Breast epithelium (tissue), 4 donors: ENCODE measurements at places on chromosomes 11 and 22. TPM values are rescaled to one million over a fixed set of nuclear protein-coding genes. Genes with fewer than 3 reads are reported as not detected.

ZBTB3 gene
- 5.9 TPM for total RNA-seq

LRRC74B gene
- not detected for total RNA-seq

PLAAT4 gene
- total RNA-seq: 13.9 TPM

MPPED2 gene
- 8.5 TPM for total RNA-seq

SEC14L2 gene
- 45.7 TPM for total RNA-seq

LIF gene
- 1.6 TPM for total RNA-seq

DNA sequence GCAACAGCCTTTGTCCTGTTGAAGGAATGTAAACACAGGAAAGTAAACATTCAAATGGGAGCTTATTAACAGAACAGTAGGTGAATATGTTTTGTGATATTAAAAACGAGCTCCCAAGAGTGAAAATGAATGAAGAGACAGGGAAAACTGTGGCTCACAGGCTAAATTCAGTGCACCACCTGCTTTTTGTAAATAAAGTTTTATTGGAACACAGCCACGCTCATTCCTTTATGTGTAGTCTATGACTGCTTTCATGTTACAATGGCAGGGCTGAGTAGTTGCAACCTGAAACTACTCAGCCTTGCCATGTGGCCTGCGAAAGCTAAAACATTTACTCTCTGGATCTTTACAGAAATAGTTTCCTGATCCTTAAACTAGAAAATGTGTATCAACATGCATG is 136.9 kb downstream of the MYO18B start:
- no peak overlapping the region for H3K27ac ChIP-seq
- H3K36me3 ChIP-seq: no peaks in the 10 kb centered on the region
- DNase-seq: no peak
- no peak overlapping the region for H3K4me3 ChIP-seq
- no peaks in the 10 kb centered on the region for H3K27me3 ChIP-seq

GRCh38 chr11:63621071-63621470 is 6.8 kb upstream of the PLAAT3 start:
- peak overlapping the region; percentile 27 for H3K27ac ChIP-seq
- H3K36me3 ChIP-seq: no peaks in the 10 kb centered on the region
- peaks cover 6% of the 10 kb centered on the region for H3K4me1 ChIP-seq
- H3K27me3 ChIP-seq: no peaks in the 10 kb centered on the region
- no peak overlapping the region for H3K4me3 ChIP-seq

GRCh38 chr22:40377931-40378330 is 7.5 kb downstream of the SGSM3 start:
- H3K27ac ChIP-seq: no peak overlapping the region
- no peaks in the 10 kb centered on the region for H3K4me1 ChIP-seq
- no peak overlapping the region for H3K4me3 ChIP-seq
- H3K27me3 ChIP-seq: no peaks in the 10 kb centered on the region

GRCh38 chr11:67024410-67024809 is 1.5 kb downstream of the SYT12 start:
- no peak for DNase-seq
- H3K27me3 ChIP-seq: peaks cover 3% of the 10 kb centered on the region
- H3K4me3 ChIP-seq: peak overlapping the region; percentile 82
- H3K36me3 ChIP-seq: no peaks in the 10 kb centered on the region
- peaks cover 11% of the 10 kb centered on the region for H3K4me1 ChIP-seq

GRCh38 chr11:112555491-112556364 is 295.1 kb upstream of the PLET1 start:
- no peak overlapping the region for H3K27ac ChIP-seq
- no peaks in the 10 kb centered on the region for H3K36me3 ChIP-seq
- H3K27me3 ChIP-seq: no peaks in the 10 kb centered on the region
- no peak overlapping the region for H3K4me3 ChIP-seq
- no peak for DNase-seq

DNA sequence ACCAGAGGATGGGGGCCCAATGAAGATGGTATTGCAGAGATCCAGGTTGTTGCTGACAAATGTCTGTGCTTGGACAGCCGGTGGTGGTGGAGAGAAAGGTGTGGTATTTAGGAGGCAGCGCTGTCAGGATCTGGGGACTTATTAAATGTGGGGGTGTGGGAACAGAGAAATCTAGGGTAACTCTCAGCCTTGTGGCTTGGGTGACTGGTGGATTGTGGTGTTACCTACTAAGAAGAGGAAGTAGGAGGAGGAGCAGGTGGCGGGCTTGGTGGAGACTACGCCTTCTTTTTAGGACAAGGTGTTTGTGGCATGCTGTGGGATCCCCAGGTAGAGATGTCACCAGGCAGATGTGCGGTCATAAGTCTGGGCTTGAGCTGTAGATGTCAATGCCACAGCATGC is 144.0 kb downstream of the GRIK4 start:
- no peak overlapping the region for H3K27ac ChIP-seq
- H3K36me3 ChIP-seq: no peaks in the 10 kb centered on the region
- no peak overlapping the region for H3K4me3 ChIP-seq
- H3K27me3 ChIP-seq: no peaks in the 10 kb centered on the region

- DNase-seq: no peak
- no peak overlapping the region for H3K4me3 ChIP-seq
- no peaks in the 10 kb centered on the region for H3K4me1 ChIP-seq
- H3K27ac ChIP-seq: no peak overlapping the region
- no peaks in the 10 kb centered on the region for H3K27me3 ChIP-seq
- no peaks in the 10 kb centered on the region for H3K36me3 ChIP-seq
Measured at GRCh38 chr11:116376054-116376453, 396.7 kb downstream of the BUD13 start.

- no peaks in the 10 kb centered on the region for H3K27me3 ChIP-seq
- no peak overlapping the region for H3K4me3 ChIP-seq
- no peak for DNase-seq
- no peaks in the 10 kb centered on the region for H3K36me3 ChIP-seq
- peak overlapping the region; percentile 91 for H3K27ac ChIP-seq
- H3K4me1 ChIP-seq: peaks cover 47% of the 10 kb centered on the region
Measured at GRCh38 chr11:75347781-75348566, 3.5 kb downstream of the ARRB1 start.

DNA sequence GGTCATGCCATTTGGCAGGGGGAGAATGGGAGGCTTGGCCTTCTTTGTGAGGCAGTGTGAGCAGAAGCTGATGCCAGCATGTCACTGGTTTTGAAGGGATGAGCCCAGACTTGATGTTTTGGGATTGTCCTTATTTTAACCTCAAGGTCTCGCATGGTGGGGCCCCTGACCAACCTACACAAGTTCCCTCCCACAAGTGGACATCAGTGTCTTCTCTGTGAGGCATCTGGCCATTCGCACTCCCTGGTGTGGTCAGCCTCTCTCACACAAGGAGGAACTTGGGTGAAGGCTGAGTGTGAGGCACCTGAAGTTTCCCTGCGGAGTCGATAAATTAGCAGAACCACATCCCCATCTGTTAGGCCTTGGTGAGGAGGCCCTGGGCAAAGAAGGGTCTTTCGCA is 59.8 kb downstream of the TIMP3 start:
- H3K36me3 ChIP-seq: no peaks in the 10 kb centered on the region
- no peaks in the 10 kb centered on the region for H3K27me3 ChIP-seq
- H3K27ac ChIP-seq: no peak overlapping the region
- DNase-seq: no peak
- H3K4me3 ChIP-seq: no peak overlapping the region
- no peaks in the 10 kb centered on the region for H3K4me1 ChIP-seq

DNA sequence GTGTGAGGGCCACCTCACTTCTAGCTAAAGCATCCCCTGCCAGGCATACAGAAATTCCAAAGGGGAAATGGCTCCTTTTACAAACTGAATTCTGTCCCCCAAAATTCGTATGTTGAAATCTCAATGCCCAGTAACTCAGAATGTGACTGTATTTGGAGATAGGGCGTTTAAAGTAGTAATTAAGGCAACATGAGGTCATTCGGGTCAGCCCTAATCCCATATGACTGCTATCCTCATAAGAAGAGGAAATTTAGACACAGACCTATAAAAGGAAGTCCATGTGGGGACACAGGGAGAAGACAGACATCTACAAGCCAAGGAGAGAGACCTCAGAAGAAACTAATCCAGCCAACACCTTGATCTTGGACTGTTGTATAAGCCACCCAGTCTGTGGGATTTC is 119.1 kb downstream of the CHST1 start:
- no peak overlapping the region for H3K4me3 ChIP-seq
- no peak overlapping the region for H3K27ac ChIP-seq
- no peaks in the 10 kb centered on the region for H3K27me3 ChIP-seq
- no peaks in the 10 kb centered on the region for H3K36me3 ChIP-seq
- no peak for DNase-seq

DNA sequence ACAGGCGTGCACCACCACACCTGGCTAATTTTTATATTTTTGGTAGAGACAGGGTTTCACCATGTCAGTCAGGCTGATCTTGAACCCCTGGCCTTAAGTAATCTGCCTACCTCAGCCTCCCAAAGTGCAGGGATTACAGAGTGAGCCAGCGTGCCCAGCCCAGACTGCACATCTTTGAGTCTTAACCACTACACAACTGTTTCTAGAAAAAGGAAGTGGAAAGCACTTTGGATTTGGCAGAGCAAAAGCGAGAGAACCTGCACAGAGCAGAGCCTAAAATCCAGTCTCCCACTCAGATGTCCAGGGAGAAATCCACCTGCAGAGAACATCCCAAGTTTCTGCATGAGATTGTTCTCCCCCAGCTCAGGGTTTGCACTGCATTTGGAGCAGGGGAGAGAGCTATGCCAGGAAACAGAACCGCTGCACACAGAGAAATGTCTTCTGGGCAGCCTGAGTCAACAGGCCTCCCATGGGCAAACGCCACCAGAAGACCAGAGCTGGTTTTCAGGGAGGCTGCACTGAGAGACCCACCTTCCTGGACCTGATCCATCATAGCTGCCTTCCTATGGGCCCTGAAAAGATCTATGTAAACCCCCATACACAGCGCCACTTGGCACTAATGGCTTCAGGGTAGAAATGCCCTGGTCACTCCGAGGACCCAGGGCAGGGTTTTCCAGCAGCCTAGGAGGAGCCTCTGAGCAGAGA is 54.0 kb downstream of the RPUSD4 start:
- H3K4me3 ChIP-seq: no peak overlapping the region
- H3K27ac ChIP-seq: no peak overlapping the region
- no peaks in the 10 kb centered on the region for H3K4me1 ChIP-seq

GRCh38 chr11:31768749-31769640 is 42.1 kb downstream of the PAX6 start:
- no peaks in the 10 kb centered on the region for H3K36me3 ChIP-seq
- H3K4me3 ChIP-seq: no peak overlapping the region
- no peak for DNase-seq
- H3K27me3 ChIP-seq: no peaks in the 10 kb centered on the region
- H3K27ac ChIP-seq: no peak overlapping the region

DNA sequence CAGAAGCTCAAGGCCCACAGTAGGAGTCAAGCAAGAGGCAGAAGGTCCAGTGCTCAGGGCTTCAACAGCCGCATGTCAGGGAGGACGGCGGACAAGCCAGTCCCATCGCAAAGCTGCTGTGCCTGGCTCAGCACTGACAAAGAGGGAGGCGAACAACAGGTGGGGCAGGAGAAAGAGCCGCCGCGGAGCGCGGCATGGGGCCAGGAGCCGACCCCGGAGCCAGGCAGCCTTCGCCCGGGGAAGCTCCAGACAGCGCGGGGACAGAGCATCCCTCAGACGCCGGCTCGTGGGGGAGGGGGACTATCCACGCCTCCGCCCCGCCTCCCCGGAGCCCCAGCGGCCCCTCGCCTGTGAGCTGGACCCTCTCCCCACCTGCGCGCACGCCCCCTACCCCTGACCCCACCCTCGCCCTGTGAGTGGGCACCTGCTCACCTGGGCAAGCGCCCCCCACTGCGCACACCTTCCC is 369 bp downstream of the DHCR7 start:
- no peak for DNase-seq
- peak overlapping the region; percentile 88 for H3K4me3 ChIP-seq

DNA sequence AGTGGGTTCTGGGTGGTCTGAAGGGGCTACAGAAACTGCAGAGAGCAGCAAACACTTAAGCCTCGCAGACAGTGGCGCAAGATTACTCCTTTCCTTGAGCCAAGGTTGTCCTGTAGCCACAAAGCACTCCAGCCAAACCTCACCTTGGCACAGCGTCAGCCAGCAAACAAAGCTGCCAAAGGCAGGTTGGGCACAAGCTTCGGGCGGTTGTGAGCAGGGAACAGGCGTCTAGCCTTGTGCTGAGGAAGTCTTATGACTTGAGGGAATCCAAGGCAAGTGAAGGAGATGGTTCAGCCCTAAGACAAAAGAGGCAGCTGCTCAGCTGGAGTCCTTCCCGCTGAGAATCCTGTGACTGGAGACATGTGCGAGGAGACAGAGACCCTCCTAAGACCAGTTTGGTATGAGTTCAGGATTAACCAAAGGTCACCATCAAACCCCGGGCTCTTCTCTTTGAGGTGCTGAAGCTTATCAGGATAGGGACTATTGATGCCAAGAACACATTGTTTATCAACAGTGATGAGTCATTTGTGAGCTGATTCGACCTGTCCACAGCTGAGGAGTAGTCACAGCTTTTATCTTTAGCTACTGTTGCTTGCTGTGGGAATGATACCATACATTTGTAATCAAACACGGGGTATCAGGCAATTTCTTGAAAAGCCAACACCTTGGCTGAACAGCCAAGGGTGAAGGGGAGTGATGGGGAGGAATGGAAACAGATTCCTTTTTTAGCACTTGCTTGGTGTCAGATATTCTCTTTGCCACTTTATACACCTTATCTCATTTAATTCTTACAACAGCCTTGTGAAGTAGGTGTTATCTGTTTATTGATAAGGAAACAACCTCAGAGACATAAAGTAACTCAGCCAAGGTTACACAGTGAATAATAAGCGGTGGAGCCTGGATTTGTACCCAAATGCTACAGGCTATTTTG is 4.6 kb downstream of the ADM start:
- H3K4me3 ChIP-seq: no peak overlapping the region
- no peaks in the 10 kb centered on the region for H3K36me3 ChIP-seq
- H3K27me3 ChIP-seq: no peaks in the 10 kb centered on the region
- peak overlapping the region; percentile 81 for H3K27ac ChIP-seq

DNA sequence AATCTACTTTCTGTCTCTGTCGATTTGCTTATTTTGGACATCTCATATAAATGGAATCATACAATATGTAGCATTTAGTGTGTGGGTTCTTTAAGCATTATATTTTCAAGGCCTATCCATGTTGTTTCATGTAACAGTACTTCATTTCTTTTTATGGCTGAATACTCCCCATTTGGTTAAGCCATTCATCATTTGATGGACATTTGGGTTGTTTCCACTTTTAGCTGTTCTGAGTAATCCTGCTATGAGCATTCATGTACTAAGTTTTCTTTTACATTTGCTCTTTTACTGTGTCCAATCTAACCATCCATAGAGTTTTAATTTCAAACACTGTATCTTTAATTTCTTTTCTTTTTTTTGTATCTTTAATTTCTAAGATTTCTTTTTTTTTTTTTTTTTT is 55.6 kb upstream of the SPTBN2 start:
- no peaks in the 10 kb centered on the region for H3K36me3 ChIP-seq
- H3K4me3 ChIP-seq: no peak overlapping the region
- no peaks in the 10 kb centered on the region for H3K4me1 ChIP-seq
- no peak for DNase-seq
